Stimulated activated CD8-positive, alpha-beta memory T cell treated with anti-CD3 and anti-CD28 coated beads, Interleukin-15, amount 100 ng/mL, for 4 hours (primary cell): ENCODE measurements at places on chromosomes 5 and 9.

DNA sequence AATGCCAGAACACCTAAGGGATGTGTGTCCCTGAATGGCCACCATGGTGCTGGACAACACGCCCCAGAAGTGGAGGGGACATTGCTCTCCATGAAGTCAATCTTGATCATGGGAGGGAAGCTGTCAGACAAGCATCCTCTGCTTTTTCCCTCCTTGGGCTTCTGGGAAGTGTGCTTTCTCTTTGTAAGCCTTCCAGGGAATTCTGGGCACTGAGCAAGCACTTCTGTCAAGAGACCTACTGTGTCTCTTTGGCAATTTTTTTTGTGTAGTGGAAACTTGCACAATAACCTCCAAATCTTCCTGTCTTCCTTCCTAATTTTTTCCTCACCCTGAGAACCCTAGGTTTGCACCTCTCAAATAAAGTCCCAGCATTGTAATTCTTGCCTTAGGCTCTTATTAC is 132.0 kb downstream of the SEC61B start:
- DNase-seq = no peak

DNA sequence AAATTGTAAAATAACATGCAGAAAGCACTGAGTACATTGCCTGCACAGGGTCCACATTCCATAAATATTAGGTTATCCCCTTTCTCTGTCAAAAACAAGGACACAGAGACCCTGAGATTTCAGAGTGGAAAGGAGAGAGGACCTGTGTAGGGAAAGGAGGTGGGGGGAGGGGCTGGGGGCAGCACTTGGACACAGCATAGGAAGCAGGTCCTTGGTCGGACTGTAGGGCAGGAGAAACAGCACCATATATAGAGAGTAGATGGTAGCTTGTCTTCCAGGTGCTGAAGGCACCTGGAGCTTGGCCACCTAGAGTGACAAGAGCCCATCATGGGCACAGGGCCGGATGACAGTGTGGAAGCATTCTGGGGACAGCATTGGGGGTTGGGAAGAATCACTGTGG is 2.4 kb downstream of the TPM2 start:
- DNase-seq = no peak

DNA sequence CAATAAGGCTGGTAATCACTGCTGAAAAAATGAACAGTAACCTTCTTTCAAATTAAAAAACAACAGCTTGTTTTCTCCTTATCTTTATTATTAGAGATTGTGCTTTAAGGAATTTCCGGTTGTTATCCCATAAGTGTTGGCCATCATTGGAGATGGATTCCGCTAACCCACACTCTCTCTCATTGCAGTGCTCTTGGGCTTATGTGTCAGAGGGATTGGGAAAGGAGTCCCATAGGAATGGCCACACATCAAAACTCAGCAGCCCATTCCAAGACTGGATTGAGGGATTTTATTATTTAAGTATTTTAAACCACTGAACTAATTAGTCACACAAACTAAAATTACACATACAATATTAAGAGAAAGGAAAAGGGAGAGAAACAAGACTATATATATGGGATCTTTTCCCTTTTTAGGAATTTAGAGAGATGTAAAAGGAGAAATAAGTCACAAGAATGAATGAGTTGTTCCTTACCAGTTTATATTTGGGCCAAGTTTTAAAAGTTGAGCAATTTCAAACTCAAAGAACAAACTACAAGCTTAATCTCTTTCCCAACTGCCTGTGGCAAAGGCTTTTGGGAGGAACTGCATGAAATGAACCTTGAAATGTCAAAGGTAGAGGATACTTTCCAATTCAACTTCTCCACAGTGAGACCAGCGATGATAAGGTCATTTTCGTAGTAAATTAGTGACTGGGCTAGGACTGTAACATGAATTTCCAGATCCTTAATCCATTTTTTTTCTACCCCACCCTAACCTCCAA is 2.4 kb downstream of the SPINK6 start:
- DNase-seq = no peak

- no peak for DNase-seq
These were observed 37.5 kb upstream of the RXRA start for GRCh38 chr9:134288746-134289145.

GRCh38 chr5:74787424-74787823 is 20.4 kb downstream of the NSA2 start:
- DNase-seq = no peak

- DNase-seq = no peak
These were observed 275.4 kb downstream of the SLIT3 start for GRCh38 chr5:169025491-169025890.

DNA sequence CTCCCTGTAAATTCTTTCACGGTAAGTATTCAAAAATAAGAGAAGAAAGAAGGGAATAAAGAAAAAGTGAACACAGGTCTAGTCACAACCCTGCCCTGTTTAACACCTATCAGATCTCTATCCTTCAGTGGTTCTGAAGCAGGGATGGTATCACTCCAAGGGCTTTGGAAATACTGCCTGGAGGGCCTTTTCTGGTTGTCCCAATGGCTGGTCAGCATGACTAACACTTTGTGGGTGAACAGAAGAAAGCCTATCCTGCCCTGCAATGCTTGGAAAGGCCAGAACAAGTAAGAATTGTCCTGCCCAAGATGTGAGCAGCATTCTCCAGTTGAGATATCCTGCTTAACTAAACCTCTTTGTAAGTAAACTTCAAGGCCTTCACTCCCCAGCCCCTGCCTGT is 124.9 kb downstream of the TMEM167A start:
- DNase-seq = no peak

- DNase-seq = no peak
These were observed 492.4 kb downstream of the GADD45G start for GRCh38 chr9:90097237-90097636.

- no peak for DNase-seq
These were observed 111.4 kb upstream of the ARRDC3 start for GRCh38 chr5:91494447-91494996.

DNA sequence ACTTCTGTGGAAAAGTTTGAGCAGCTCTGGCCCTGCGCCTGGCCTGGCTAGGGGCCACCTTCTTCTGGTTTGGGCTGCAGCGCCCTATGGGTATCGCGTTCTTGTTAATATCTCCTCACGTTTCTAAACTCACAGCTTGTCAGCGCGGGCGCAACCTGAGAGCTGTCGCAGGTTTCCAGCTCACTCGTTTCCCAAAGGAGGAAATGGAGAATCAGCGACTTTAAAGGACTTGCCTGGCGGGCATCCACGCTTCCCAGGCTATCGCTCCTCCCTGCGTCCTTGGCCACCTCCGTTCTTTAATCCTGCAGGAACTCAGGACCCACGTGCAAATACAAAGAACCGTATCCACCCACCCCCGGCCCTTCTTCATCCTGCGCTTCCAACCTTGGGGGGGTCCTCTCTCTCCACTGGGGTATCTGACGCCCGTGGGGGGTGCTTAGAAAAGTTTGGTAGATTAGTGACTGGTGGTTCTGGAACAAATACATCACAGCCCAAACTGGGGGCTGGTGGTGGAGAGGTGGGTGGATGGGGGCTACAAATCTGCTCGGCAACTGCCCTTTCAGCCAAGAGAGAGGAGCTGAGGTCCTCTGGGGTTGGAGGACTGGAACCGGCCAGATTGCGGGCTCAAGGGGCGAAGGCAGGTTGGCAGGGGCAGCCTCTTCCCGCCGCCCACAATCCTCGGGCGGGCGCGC is 578 bp upstream of the PSAT1 start:
- peak; percentile 23 for DNase-seq

DNA sequence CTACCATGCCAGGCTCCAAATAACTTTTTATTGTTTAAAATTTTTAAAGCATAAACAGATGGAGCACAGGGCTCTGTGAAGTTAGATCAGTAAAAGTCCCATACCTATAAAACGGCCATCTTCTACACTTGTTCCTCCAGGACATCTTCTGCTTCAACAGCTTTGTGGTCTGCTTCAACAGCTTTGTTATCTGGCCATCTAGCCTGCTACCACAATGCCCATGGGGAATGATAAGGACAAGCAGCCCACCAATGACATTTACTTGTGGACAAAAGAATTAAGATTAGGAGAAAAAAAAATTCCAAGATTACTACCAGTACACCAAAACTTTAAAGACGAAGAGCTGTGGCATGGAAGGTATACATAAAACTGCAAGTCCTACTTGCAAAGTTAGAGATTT is 2.2 kb upstream of the VPS13A start:
- no peak for DNase-seq

GRCh38 chr5:16936989-16937438 is 926 bp upstream of the MYO10 start:
- DNase-seq = no peak

DNA sequence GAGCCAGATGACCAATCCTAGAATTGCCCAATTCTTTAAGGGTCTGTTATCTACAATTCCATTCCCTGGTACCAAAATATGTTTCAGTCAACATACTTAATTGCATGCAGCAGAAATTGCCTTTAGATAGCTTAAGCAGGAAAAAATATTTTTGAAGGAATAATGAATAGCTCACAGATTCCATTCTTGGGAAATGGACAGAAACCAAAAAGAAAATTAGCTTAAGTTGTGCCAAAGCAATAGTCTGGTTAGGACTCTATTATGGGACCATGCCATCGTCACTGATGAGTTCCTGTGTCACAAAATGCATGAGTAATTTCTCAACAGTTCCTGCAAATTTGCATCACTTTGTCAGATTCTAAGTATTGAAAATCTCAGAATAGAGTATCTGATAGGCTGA is 12.3 kb downstream of the ACTBL2 start:
- no peak for DNase-seq

DNA sequence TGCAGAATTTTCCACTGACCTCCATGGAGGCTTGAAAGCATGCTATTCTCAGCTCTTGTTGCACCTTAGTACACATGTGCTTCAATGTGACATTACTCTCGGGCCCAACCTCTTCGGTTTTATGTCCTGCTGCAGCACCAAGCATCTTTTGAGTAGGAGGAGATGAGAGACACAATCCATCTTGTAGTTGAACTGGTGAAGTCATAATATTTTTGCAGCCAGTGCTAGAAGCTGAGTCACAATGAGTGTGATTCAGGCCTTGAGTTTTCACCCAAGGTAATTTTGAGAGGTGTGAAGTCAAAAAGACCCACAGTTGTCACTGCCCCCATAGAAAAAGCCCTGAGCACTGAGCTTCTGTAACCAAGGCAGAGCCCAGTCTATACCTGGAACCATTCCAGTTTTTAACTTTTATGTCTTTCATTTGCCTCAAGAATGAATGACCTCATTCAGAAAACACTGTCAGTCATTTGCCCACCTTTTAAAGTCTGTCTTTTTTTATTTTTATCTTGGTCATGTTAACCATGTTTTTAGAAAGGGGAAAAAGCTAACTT is 117.7 kb downstream of the ZNF462 start:
- no peak for DNase-seq

DNA sequence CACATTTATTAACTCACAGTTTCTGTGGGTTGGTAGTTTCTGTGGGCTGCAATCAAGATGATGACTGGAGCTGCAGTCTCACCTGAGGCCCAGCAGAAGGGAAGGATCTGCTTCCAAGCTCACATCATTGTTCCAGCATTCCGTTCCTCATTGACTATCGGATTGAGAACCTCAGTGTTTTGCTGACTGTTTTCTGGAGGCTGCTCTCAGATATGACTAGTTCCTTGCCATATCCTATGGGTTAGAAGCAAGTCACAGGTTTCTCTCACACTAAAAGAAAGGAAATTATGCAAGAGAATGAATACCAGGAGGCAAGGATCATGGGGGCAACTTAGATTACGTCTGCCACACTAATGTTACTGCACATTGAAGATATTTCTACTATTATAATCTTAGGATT is 6.3 kb upstream of the ERAP1 start:
- no peak for DNase-seq

- no peak for DNase-seq
These were observed 31.9 kb downstream of the FAM219A start for GRCh38 chr9:34426347-34427074.

GRCh38 chr5:148482697-148483462 is 99.1 kb downstream of the FBXO38 start:
- peak; percentile 9 for DNase-seq

- DNase-seq = no peak
These were observed 41.4 kb downstream of the BICD2 start for GRCh38 chr9:92723299-92723625.

DNA sequence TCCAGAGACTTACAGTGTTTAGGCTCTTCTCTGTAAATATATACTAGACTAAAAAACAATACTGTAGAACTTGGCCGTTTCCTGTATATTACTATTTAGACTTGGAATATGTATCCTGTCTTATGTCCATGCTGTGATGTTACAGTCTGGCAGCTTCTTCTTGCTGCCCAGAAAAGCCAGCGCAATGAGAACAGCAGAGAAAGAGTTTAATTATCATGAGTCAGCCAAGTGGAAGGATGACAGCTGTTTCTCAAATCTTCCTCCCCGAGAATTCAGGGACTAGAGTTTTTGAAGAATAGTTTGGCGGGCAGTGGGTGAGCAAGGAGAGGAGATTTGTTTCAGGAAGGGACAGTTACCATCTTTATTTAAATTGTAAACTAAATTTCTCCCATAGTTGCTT is 37.5 kb downstream of the NAA35 start:
- DNase-seq = no peak

- no peak for DNase-seq
These were observed 19.6 kb downstream of the ROR2 start for GRCh38 chr9:91930475-91930874.

GRCh38 chr5:167104351-167104750 is 1187.1 kb upstream of the WWC1 start:
- DNase-seq = no peak

GRCh38 chr5:75439276-75439675 is 72.2 kb downstream of the CERT1 start:
- DNase-seq = no peak
